ENCODE measurements at places on chromosomes 2 and 18. TPM values are rescaled to one million over a fixed set of nuclear protein-coding genes. Genes with fewer than 3 reads are reported as not detected.

GRCh38 chr18:986552-986951 lies 81.9 kb downstream of the ADCYAP1 start:
- no peaks in the 10 kb centered on the region for H3K27me3 ChIP-seq
- no peak for DNase-seq
- H3K27ac ChIP-seq: no peak overlapping the region

DNA sequence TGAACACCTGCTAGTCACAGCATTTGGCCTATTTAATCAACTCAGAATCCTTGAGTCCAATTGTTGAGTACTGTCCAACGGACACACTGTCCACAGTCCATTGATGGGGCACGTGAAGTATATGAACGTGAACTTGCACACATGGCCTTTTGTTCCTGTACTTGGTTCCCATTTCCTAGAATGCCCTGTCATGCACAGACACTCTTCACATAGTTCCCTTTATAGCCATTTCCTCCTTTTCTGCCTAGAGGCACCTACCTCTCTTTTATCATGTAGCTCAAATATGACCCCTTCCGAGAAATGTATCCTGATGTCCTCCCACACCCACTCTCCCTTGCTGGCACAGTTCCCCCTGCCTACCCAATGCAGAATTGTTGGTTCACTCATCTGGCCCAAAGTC lies 8.7 kb upstream of the CRYGA start:
- no peak overlapping the region for H3K27ac ChIP-seq
- DNase-seq: no peak
- H3K4me1 ChIP-seq: no peaks in the 10 kb centered on the region

- H3K4me1 ChIP-seq: no peaks in the 10 kb centered on the region
- no peaks in the 10 kb centered on the region for H3K27me3 ChIP-seq
- no peak overlapping the region for H3K4me3 ChIP-seq
- H3K36me3 ChIP-seq: no peaks in the 10 kb centered on the region
Measured at GRCh38 chr2:196131949-196132925, 39.1 kb downstream of the STK17B start.

GRCh38 chr2:239553376-239554000 lies 152.7 kb upstream of the HDAC4 start:
- no peak overlapping the region for H3K4me3 ChIP-seq
- no peak overlapping the region for H3K27ac ChIP-seq
- H3K36me3 ChIP-seq: no peaks in the 10 kb centered on the region
- no peaks in the 10 kb centered on the region for H3K4me1 ChIP-seq
- peaks cover 7% of the 10 kb centered on the region for H3K27me3 ChIP-seq
- DNase-seq: no peak

The ST6GAL2 gene
- total RNA-seq: 0.16 TPM

Data from transverse colon (tissue), 4 donors.